NCI-H2107 (cell line): ENCODE measurements at places on chromosomes 2 and 18.

GRCh38 chr2:164285576-164285975, 335.7 kb downstream of the GRB14 start:
- no peak for DNase-seq

GRCh38 chr2:4762951-4763376, 929.2 kb upstream of the SOX11 start:
- peak; percentile 39 for DNase-seq

DNA sequence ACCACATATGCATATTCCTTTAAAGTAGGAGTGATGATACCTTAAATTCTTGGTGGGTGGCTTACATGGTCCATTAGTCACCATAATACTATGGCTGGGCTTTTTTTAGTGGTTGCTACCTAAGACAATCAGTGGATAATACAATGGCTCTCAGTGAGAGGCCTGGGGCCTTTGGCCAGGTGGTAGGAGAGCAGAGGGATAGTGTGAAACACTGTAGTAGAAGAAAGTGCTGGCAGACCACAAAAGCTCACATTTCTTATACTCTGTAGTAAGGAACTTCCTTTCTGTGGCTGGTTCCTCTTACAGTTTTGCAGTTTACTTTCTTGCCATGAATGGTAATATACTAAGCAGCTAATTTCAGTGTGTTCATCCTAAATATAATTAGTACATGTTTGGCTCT, 583.5 kb downstream of the XIRP2 start:
- no peak for DNase-seq

DNA sequence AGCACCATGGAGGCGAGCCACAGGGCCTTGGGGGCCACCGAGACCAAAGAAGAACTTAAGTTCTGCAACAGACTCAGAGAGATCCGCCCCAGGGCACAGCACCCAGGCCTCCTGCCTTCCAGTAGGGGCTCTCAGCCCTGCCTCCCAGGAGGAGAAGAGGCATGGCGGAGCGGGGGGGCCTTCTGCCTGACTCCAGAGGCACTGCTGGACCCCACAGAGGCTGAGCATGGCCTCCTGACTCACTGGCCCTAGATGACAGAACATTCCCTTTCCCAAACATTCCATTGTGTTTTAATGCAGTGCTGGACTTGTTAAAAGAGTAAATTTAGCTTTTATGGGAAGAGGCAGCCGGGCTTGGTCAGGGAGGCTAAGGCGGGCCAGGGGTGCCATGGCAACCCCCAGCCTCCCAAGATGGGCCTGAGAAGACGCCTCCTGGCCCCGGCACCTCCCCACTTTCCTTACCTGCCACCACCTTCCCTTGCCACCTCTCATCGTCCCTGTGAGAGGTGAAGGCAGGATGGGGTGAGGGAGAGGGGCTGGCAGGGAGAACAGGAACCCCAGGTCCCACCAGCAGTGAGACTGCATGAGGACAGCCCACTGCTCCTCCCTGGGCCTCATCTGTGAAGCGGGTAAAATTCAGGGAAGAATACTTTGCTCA, 65.4 kb downstream of the SMAD7 start:
- no peak for DNase-seq

DNA sequence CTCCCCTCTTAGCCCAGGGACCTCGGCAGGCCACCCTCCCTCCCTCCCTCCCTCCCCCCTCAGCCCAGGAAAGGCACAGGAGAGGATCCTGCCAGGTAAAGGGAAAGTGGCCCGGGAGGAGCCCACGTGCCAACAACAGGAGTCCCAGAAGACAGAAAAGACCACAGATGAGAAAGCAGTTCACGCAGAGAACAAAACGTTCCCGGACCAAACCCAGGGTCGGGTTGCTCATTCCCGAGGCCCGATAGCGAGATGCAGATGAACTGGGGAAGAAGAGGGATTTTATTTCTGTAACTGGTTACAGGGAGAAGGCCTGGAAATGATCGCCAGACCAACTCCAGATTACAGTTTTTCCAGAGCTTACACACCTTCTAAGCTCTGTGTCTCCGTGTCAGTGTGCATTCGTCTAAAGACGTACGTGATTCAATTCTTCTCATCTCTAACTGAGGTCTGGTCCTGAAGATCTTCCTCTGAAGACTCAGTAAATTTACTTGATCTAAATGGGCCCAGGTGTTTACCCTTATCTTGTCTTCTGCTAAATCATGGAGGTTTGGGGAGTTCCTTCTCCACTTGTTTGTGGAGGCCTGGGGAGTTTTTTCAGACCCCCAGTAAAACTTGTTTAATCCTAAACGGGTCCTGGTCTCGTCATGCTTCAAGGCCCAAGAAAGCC, 807 bp upstream of the NEU4 start:
- DNase-seq: no peak

DNA sequence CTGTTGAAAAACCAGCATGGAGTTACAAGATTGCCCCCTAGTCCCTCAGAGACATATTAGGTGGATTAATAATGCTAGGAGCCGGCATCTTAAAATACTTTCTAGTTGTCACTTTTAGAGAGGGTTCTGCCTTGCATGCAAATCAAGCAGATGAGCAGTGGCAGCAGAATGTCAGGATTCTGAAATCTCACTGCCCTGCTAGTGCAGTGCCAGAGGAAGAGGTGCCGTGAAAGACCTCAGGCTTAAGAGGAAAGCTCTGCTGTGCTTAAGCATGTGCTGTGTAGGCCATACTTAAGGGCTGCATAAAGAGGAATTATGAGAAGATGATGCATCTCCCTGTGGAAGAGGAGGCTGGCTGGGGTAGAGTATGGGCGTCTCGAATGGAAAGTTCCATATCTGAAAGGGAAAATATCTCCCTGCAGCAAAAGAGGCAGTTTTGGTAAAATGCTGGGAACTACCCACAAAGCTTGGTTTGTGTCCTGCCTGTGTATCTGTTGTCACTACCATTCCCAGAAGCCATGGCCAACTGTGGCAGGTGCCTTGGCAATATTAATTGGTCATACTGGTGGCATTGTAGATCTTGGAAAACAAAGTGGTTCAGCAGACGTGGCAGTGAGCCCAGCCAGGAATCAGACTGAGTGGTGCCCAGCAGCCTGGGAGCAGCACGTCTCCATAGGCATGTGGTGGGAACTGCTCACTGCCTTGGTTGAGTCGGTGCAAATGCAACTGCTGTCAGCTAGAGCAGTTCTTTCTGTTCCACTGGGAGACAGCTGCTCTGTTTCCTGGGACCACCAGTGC, 131.9 kb downstream of the EVA1A start:
- no peak for DNase-seq

- no peak for DNase-seq
Measured at GRCh38 chr2:146990311-146991054, 854.3 kb upstream of the ACVR2A start.
